ENCODE measurements at places on chromosomes 12 and 14.

GRCh38 chr12:132445884-132446632 is 43.9 kb upstream of the FBRSL1 start:
- no peak overlapping the region for H3K27ac ChIP-seq
- H3K4me1 ChIP-seq, result peaks cover 22% of the 10 kb centered on the region
- no peak overlapping the region for H3K4me3 ChIP-seq
- H3K27me3 ChIP-seq, result no peaks in the 10 kb centered on the region
- DNase-seq, result peak; percentile 21

DNA sequence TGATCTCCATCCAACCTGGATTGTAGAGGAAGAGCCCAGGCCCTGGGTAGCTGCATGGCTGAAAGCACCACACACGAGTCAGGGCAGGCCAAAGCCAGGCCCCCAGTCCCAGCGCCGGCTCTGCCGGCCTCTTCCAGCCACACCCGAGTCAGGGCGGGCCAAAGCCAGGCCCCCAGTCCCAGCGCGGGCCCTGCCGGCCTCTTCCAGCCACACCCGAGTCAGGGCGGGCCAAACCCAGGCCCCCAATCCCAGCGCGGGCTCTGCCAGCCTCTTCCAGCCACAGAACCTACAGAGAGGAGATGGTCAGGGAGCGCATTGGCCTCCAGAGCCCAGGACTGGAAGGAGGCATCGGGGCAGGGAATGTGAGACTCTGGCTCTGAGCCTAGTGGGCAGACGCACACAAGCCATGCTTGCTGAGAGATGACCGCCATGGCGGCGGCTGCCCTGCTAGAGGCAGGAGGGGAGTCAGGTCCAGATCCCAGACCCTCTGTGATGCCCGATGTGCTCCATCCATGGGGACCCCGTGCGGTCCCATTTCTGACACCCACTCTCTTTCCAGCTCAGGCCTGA is 30.2 kb downstream of the BEGAIN start:
- H3K27ac ChIP-seq, result no peak overlapping the region
- no peaks in the 10 kb centered on the region for H3K36me3 ChIP-seq
- no peaks in the 10 kb centered on the region for H3K27me3 ChIP-seq
- no peaks in the 10 kb centered on the region for H3K4me1 ChIP-seq
- no peak for DNase-seq

- peak overlapping the region; percentile 64 for H3K27ac ChIP-seq
- H3K27me3 ChIP-seq, result no peaks in the 10 kb centered on the region
- no peak overlapping the region for H3K4me3 ChIP-seq
These were observed 103.7 kb upstream of the NUDT4 start for GRCh38 chr12:93273834-93274564.

- no peaks in the 10 kb centered on the region for H3K4me1 ChIP-seq
- H3K36me3 ChIP-seq, result no peaks in the 10 kb centered on the region
- no peak for DNase-seq
- no peak overlapping the region for H3K27ac ChIP-seq
These were observed 54.3 kb downstream of the DRAM1 start for GRCh38 chr12:101931498-101932326.

DNA sequence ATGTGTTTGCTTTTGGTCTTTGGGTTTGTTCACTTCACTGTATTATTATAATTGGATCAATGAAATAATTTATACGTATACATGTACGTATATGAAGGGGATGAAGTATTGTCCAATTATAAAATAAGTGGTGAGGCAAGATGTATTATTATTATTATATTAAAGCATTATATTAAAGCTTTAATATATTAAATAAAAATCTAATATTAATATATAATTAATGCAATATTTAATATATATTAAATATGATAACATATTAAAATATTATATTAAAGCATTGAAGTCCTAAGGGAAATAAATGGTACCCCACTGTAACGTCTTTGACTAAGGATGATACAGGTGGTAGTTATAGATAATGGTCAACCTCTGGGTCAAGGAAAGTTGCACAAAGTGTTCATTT is 63.7 kb upstream of the RTL1 start:
- H3K27ac ChIP-seq, result no peak overlapping the region
- no peak for DNase-seq
- no peaks in the 10 kb centered on the region for H3K27me3 ChIP-seq
- no peaks in the 10 kb centered on the region for H3K36me3 ChIP-seq
- no peaks in the 10 kb centered on the region for H3K4me1 ChIP-seq
- no peak overlapping the region for H3K4me3 ChIP-seq

DNA sequence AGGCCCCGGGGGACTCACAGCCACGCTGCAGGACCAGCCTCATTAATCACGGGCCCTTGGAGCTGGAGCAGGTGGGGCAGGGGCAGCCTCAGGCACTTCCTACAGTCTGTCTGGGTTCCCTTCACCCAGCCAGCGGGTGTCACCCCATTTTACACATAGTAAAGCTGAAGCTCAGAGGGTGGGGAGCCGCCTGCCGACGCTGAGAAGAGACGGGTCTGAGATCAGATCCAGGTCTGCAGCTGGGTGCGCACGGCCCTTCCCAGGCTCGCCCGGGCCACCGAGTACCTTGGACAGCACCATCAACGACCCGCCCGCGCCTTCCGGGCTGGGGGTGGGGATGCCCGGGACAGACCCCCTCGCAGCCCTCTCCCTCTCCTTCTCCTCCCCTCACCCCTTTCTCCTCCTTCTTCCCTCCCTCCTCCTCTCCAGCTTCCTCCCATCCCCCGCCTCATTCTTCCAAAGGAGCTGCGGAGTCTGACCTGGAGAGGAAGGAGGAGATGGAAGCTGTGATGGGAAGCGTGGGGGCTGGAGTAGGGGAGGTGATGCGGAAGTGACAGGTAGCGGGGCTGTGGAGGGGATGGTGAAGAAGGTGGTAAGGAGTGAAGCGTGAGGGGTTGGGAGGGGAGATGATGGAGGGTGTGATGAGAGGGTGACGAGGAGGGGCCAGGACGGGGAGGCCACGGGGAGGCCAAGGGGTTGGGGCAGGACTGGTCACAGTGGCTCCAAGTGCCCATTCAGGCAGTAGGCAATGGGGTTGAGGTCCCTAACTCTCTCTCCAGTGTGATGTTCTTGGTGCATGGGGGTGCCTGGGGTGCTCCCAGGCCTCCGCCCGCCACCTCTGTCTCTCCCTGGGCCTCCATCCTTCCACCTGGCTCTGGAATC is 8.8 kb downstream of the DTX1 start:
- H3K36me3 ChIP-seq, result peaks cover 99% of the 10 kb centered on the region
- DNase-seq, result peak; percentile 61
- peak overlapping the region; percentile 73 for H3K27ac ChIP-seq
- H3K27me3 ChIP-seq, result no peaks in the 10 kb centered on the region

DNA sequence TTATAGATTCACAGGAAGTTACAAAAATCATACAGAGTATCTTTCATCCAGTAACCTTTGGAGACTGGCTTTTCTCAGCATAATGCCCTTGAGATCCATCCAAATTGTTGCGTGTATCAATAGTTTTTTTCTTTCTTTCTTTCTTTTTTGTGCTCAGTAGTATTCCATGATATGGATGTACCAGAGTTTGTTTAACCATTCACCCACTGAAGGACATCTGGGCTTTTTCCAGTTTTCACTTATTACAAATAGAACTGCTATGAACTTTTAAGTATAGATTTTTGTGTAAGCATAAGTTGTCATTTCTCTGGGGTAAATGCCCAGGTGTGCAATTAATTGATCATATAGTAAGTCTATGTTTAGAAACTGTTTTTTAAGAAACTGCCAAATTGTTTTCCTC is 79.4 kb downstream of the FBXL14 start:
- no peaks in the 10 kb centered on the region for H3K36me3 ChIP-seq
- H3K27me3 ChIP-seq, result no peaks in the 10 kb centered on the region
- DNase-seq, result no peak
- no peaks in the 10 kb centered on the region for H3K4me1 ChIP-seq

DNA sequence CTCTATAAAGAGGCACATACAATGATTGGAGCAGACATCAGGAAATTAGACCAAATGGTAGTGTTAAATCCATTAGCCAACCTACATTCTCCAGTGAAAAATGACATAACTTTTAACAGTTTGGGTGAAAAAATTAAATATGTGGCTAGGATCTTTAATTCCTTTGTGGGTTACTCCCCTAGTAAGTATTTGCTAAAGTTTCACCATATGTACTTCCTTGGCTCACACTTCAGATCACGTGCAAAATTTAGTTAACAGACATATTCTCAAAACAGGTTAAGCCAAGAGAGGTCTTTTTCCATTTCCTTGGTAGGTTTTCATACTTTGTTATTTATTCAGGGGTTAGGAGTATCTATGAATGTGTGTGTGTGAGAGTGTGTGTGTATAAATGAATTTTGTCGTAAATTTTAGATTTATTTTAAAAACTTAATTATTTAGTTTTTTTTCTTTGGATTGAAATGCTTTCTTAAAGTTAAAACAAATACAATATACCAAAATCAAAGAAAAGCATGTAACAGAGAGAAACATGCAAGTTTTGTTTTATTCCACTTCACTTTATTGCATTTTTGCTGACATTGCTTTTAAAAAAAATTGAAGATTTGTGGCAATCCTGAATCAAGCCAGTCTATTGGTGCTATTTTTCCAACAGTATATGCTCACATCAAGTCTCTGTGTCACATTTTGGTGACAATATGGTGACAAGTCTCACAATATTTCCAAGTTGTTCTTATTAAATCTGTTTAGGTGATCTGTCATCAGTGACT is 258.7 kb downstream of the FLRT2 start:
- H3K36me3 ChIP-seq, result no peaks in the 10 kb centered on the region
- H3K27ac ChIP-seq, result no peak overlapping the region
- H3K4me3 ChIP-seq, result no peak overlapping the region

DNA sequence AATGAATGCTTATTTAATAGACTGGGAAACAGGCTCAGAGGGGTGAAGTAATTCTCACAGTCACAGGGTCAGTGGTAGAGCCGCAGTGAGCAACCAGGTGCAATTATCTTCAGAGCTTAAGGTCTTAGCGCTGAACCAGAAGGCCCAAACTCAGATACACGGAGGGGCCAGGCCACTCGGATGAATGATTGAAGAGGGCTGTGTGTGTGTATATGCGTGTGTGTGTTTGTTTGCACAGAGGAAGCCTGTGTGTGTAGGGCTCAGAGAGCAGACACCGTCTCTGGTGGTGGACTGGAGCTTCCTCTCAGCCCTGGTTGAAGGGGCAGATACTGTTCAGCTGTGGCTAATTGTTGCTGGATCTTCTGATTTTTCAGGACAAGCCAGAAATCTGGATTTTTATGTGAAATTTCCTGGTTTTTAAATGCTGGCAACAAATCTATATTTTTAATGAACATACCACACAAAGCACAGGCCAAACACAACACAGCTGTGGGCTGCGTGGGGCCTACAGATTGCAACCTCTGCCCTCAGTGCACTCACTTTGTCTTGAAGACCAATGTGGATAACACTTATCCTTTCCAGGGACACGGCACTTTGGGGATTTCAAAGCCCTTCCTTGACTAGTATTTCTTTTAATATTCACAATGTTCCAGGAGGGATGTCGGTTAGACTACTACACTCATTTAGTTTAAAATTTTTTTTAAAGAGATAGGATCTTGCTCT is 94.5 kb upstream of the NRXN3 start:
- peak; percentile 5 for DNase-seq
- H3K36me3 ChIP-seq, result no peaks in the 10 kb centered on the region
- H3K27me3 ChIP-seq, result peaks cover 6% of the 10 kb centered on the region

DNA sequence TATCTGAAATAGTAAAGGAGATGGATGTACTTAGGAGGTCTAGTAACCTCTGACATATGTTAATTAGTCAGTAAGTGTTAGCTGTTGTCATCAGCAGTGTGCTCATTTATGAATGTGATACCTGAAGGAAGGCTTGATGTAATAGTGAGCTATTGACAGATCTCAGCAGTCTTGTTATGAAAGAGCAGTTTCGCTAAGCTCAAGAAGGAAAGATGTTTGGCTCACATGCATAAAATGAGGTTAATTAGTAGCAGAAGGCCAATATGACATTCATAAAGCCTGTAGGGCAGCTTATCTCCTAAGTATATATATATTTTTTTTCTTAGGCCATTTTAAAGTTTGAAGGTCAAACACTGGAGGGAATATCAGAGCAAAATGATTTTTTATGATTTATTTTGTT is 2.8 kb downstream of the FAM234B start:
- DNase-seq, result no peak
- H3K27me3 ChIP-seq, result peaks cover 11% of the 10 kb centered on the region
- no peaks in the 10 kb centered on the region for H3K4me1 ChIP-seq
- no peak overlapping the region for H3K27ac ChIP-seq
- no peak overlapping the region for H3K4me3 ChIP-seq

DNA sequence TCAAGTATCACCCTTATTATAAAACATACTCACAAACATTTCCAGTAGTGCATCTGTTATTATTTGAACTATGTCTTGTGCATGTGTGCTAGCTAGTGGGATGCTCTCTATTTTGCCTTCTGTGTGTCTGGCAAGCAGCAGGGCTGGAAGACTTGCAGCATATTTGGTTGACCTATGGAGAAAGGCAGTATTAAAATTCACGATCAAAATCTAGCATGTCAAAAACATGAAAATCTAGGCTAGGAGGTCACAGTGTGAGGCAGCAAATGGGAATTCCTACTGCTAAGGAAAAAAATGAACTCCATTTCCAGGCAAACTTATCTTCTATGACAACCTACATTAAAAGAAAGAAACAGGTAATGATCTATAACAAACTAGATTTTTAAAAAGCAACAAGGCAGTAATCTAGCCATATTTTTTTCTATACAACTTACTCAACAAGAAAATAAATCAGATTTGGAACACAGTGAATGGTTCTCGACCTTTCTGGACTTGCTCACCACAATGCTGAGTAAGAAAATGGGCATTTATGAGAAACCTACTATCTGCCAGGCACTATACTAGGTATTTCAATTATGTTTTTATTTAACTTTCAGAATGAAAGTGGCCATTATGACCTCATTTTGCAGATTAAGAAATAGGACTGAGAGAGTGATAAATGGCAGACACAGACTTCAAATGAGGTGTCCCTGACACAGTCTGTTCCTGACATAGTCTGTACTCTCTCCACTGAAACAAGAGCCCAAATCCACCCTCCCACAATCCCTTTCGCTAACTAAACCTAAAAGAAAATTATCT is 96.8 kb downstream of the TXNDC16 start:
- no peaks in the 10 kb centered on the region for H3K27me3 ChIP-seq
- peaks cover 34% of the 10 kb centered on the region for H3K36me3 ChIP-seq
- no peaks in the 10 kb centered on the region for H3K4me1 ChIP-seq
- H3K27ac ChIP-seq, result no peak overlapping the region
- no peak for DNase-seq

DNA sequence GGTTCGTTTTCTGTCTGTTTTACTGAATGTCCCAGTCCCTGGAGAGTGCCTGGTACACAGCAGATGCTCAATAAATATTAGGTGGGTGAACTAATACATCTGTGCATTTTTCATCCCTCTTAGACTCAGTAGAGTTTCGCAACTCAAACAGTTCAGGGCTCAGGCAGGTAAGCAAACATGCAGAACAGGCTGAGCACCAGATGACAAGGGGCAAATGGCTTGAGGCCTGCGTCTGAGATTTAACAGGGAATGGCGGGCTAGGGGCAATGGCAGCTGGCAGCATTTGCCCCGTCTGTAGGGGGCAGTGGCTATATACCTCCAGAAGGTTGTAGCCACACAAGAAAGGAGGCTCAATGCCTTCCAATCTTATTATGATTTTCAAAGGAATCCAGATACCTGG is 8.6 kb upstream of the RAN start:
- no peaks in the 10 kb centered on the region for H3K27me3 ChIP-seq
- H3K27ac ChIP-seq, result no peak overlapping the region
- no peaks in the 10 kb centered on the region for H3K36me3 ChIP-seq
- no peak for DNase-seq
- no peaks in the 10 kb centered on the region for H3K4me1 ChIP-seq
- no peak overlapping the region for H3K4me3 ChIP-seq

Data from DND-41 (cell line).